ENCODE measurements at places on chromosomes 11 and 22.

- peak; percentile 98 for DNase-seq
Observed at GRCh38 chr11:28384418-28384817, 276.2 kb downstream of the METTL15 start.

GRCh38 chr11:43554148-43554473, 126.4 kb upstream of the HSD17B12 start:
- DNase-seq: no peak

DNA sequence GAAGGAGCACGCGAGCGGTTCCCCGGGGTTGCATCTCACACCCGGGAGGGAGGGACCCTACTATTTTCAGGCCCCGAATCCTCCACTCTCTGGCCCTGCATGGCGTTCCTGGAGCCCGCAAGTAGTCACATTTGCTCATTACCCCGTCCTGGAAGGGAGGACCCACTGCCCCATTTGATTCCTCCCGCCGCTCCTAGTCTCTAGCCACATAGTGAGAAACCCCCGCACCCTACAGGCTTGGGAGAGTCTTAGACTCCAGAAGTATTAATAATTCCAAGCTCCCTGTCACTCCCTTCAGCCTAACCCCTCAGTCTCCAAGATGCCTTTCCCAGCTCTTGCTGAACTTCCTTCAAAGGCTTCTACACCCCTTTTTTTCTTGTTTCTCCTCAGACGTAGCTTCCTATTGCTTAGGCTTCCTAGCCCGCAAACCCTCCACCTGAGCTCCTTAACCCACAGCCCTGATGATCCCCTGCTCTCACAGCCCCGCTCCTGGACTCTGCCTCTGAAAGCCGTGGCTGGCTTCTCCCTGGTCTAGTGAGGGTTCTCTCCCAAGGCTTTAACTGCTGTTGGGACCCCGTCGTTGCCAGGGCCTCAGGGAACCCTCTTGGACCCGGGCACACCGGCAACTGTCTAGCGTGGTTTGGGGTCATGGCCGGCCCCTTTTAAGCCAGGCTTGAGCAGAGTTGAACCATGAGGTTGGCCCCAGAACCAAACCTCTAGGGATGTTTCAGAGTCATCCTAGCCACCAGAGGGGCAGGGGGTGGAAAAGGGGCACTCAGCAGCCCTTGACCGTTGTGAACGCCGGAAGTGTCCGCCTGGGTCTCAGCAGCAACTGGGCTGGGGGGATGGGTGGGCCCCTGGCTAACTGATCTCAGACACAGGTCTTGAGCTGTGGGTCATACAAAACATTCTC, 862 bp downstream of the GGA1 start:
- no peak for DNase-seq

DNA sequence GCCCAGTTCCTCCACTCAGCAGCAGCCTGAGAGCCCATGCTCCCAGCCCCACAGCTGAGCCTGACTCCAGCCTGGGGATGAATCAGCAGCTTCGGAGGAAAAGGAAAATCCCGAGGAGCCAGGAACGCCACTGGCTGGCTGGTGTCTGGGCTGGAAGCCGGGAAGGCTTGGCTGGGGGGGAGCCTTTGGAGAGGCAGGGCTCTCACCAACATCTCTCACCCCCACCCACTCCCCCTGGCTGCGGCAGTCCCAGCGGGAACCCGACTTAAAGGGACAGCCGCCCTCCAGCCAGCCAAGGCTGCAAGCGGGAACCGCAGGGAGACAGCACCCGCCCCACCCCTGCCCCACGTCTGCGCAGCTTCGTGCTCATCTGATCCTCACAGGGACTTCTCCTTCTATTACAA, 28.4 kb downstream of the KIAA0930 start:
- DNase-seq: peak; percentile 95

DNA sequence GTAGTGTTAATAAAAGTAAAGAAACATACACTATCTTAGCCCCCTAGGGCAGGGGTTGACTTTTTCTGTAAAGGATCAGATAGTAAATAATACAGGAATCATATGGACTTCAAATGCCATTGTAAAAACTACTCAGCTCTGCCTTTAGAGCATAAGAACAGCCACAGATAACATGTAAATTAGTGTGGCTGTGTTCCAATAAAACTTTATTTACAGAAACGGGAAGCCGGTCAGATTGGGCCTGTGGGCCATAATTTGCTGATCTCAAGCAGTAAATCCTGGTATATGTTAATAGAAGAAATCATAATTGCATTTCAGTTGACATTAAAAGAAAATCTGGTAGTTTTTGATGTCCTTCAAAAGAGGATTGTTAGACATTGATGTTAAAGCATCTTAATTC, 76.5 kb downstream of the ZC3H12C start:
- DNase-seq: no peak

DNA sequence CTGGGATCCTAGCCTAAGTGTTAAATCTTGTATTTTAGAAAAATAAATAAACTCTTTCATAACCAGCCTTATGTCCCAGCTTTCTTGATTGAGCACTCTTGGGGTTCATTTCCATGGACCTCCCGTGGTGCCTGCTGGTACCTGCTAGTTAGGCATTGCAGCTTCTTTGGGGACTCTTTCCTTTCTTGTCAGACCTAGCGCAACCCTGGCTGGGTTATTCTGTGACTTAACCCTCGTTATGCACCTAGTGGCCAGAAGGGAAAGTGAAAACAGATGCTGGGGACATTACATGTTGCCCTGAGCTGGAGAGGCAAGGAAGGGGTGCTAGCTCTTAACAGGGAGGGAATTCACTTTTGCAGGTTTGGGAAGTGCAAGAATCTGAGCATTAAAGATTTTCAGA, 46.8 kb downstream of the APIP start:
- DNase-seq: no peak

DNA sequence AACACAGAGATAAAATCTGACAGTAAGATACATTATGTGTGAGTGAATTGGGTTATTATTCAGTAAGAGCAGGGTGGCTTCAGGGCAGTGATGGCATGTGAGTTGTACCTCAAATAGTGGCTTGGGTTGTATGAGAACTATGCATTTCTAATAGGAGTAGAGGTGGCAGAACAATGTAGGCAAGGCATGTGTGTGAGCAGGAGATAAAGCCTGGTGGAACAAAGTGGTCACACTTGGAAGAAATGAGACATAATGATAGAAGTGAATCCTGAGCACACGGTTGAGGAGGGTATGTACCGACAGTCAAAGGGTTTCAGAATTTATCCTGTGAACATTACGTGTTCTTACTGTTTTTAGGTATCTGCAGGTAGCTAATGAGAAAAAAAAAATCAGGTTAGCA, 159.3 kb downstream of the CASP12 start:
- no peak for DNase-seq

GRCh38 chr11:6248248-6248647, 9.4 kb downstream of the CNGA4 start:
- DNase-seq: no peak

- DNase-seq: no peak
Observed at GRCh38 chr11:1502168-1502953, 15.8 kb upstream of the MOB2 start.

DNA sequence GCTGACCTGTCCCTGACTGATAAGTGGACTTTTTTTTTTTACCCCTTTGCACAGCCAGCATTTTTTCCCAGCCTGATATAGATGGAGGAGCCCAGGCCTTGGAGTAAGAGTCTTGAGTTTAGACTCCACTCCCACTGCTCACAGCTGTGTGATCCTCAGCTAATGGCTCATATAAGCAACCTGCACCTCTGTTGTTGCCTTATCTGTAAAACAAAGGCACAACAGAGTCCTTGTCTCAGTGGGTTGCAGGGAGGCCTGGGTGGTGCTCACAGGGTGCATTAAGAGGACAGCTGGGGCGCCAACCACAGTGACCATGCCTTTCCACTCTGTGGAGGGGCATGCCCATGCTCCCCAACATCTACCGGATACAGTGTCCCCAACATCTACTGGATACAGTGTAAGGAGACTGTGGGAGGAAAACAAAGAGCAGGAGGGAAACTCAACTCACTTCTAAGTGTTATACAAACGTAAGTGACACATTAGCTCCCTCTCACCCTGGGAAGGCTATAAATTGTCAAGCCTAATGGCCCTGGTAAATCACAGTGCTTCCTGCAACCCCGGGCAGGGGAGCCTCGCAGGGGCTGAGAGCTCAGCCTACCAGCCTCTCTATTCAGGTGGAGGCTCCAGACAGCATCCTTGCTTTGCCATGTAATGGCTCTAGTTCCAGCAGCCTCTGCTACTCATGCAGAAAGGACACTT, 109.5 kb downstream of the TENM4 start:
- DNase-seq: no peak

DNA sequence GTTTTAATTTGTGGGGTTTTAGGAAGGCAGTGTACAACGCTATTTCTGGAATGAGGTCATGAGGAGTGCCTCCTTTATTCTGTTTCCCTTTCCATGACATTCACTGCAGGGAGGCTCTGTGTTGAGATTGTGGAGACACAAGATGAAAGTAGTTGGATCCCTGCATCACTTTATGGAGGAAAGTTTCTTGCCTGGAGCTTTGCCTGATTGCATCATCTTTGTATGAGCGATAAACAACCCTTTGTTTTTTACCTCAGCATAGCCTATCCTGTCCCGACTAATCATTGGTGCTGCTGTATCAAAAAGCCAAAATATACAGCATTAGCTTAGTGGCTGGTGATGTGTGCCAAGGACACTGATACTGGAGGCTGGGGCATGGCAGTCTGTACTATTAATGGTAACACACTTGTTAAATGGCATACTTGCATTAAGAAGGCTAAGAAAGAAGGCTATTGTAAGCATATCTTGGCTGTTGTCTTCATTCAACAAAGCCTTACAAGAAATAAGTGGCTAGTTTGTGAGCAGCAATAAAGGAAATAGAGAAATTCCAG, 31.2 kb upstream of the SLC5A4 start:
- no peak for DNase-seq

DNA sequence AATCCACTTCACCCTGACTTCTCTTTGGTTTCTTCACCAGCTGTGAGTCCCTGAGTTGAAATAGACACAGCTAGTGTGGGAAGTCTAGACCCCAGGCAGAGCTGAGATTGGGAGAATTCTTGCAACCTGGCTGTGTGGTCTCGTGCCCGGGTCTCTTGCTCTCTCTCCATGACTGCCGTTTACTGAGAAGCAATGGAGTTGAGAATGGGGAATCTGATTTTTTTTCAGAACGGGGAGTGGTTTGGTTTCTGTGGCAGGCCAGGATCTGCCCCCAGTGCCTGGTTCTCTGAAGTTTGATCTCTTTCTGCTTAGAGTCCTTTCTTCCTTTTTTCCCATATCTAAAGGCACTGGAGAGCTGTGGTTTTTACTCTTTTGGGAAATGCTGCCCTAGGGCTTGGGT, 1.5 kb downstream of the SIDT2 start:
- DNase-seq: no peak

Measured in HT1080 (cell line).